Stimulated activated CD4-positive, alpha-beta T cell treated with anti-CD3 and anti-CD28 coated beads, Interleukin-1b, Interleukin-23, amount 100 ng/mL, for 24 hours (primary cell): ENCODE measurements at places on chromosomes 12 and 14.

- no peak for DNase-seq
Observed at GRCh38 chr12:4116251-4117111, 157.1 kb upstream of the CCND2 start.

- no peak for DNase-seq
Observed at GRCh38 chr14:43540948-43541347, 966.1 kb downstream of the FSCB start.

DNA sequence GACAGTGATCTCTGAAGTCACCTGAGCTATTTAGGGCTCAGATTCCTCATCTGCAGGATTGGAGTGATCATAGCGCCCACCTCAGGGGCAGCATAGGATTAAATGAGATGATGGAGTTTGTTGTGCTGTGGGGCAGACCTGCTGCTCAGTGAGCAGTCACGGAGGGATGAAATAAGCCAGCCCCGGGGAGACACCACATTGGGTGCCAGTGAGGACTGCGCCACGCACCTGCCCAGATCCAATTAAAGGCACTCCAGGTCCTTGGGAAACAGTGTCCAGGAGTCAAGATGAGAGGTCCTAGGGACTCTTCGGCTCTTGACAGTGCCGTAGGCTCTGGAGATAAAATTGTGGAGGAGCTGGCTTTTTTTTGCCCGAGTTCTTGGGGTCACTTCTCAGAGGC is 166.2 kb downstream of the ADGRD1 start:
- no peak for DNase-seq

- DNase-seq = no peak
Observed at GRCh38 chr14:65879248-65880009, 466.9 kb downstream of the FUT8 start.
